Psoas muscle (tissue), 8 donors: ENCODE measurements at places on chromosomes 12 and 14.

DNA sequence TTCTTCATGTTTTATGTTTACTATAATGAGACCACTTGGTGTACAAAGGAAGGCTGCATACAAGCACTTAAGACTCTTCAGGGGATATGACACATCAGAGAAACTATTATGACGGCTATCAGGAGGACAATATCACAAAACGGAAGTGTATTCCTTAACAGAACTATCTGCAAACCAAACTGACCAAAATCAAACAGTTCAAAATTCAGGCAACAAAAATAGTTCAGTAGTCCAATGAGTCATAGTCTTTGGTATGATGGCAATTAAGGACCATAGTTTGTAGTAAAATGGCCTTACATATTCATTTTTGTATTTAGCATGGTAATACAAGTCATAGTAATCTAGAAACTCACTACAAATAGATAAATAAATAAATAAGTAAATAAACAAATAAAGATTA, 1638.7 kb upstream of the SEL1L start:
- no peak overlapping the region for H3K27ac ChIP-seq
- DNase-seq, result no peak
- no peak overlapping the region for H3K4me3 ChIP-seq
- H3K36me3 ChIP-seq, result no peaks in the 10 kb centered on the region
- H3K27me3 ChIP-seq, result no peaks in the 10 kb centered on the region
- no peaks in the 10 kb centered on the region for H3K4me1 ChIP-seq

DNA sequence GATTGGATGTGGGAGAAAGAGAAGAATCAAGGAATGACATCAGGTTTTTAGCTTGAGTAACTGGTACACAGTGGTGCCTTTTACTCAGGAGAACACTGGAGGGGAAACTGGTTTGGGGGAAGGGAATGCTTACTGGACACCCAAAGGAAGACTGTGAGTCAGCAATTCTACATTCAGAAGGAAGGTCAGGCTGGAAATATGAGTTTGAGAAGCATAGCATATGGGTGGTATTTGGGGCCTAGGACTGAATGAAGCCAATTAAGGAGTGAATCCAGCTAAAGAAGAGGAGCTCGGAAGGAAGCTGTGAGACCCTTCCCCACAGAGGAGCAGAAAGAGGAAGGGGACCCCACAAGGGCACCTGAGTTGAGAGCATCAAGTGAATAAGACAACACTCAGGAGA, 35.4 kb downstream of the DMAC2L start:
- no peak for DNase-seq
- peaks cover 8% of the 10 kb centered on the region for H3K4me1 ChIP-seq
- no peaks in the 10 kb centered on the region for H3K36me3 ChIP-seq
- H3K27me3 ChIP-seq, result no peaks in the 10 kb centered on the region
- no peak overlapping the region for H3K4me3 ChIP-seq
- H3K27ac ChIP-seq, result no peak overlapping the region

- DNase-seq, result no peak
- H3K4me1 ChIP-seq, result no peaks in the 10 kb centered on the region
- H3K4me3 ChIP-seq, result no peak overlapping the region
- H3K27ac ChIP-seq, result no peak overlapping the region
These were observed 41.3 kb upstream of the C12orf71 start for GRCh38 chr12:27123642-27124041.

DNA sequence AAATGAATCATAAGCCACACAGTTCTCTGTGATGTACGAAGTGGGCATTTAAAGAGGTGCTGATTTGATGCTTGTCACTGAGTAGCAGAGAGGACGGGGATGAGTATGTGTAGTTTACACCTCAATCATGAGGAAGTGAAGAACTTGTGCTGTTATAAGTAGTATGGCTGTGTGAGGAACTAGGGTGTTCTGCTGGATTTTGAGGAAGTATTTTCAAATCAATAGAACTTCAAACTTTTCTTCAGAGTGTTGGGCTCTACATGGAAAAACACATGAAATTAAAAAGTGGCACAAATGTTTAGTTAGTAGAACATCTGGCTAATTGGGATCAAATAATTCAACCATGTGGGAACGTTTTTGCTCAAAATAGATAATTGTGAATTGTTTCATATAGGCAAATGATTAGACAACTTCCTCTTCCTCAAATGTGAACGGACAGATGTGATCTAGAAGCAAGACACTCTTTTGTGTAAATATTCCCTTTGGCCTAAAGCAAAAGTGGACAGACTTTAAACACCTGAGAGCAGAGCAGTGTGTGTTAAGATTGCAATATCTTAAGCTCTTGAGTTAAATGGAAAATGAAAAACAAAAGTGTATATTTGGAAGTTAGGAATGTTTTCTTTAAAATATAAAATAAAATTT, 168.5 kb downstream of the NAV3 start:
- DNase-seq, result no peak
- no peaks in the 10 kb centered on the region for H3K4me1 ChIP-seq
- H3K27ac ChIP-seq, result no peak overlapping the region

- H3K36me3 ChIP-seq, result peaks cover 7% of the 10 kb centered on the region
- DNase-seq, result peak; percentile 50
- H3K4me3 ChIP-seq, result peak overlapping the region; percentile 84
- H3K4me1 ChIP-seq, result peaks cover 24% of the 10 kb centered on the region
- peak overlapping the region; percentile 92 for H3K27ac ChIP-seq
These were observed 2.2 kb downstream of the NAB2 start for GRCh38 chr12:57090924-57091637.

- H3K4me1 ChIP-seq, result no peaks in the 10 kb centered on the region
- no peak overlapping the region for H3K4me3 ChIP-seq
- H3K27me3 ChIP-seq, result peaks cover 16% of the 10 kb centered on the region
- no peaks in the 10 kb centered on the region for H3K36me3 ChIP-seq
These were observed 86.4 kb downstream of the GALNT8 start for GRCh38 chr12:4806439-4807115.

DNA sequence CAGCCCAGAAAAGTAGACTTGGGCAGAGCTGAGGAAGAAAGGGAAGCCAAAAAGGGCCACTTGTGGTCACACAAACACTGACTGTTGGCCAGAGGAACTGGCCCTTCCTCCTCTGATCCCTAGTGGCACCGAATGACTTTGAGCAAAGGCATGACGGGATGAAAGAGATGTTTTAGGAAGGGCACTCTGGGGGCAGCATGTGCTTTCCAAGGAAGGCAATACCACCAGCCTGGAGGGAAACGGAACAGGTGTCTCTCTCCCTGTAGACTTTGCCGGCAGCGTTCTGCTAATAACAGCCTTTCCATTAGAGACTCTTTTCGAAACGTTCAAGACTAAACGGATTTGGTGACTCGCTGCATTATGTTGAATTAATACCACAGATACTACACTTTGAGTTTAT, 12.3 kb upstream of the FBXO21 start:
- H3K4me1 ChIP-seq, result no peaks in the 10 kb centered on the region
- H3K36me3 ChIP-seq, result no peaks in the 10 kb centered on the region
- no peak overlapping the region for H3K27ac ChIP-seq
- no peak overlapping the region for H3K4me3 ChIP-seq

- H3K27ac ChIP-seq, result peak overlapping the region; percentile 97
- no peaks in the 10 kb centered on the region for H3K36me3 ChIP-seq
- H3K4me3 ChIP-seq, result no peak overlapping the region
- H3K27me3 ChIP-seq, result no peaks in the 10 kb centered on the region
- H3K4me1 ChIP-seq, result peaks cover 66% of the 10 kb centered on the region
- DNase-seq, result no peak
These were observed 147.5 kb downstream of the SLC38A6 start for GRCh38 chr14:61128382-61129167.

GRCh38 chr14:68386950-68387779, 405.7 kb downstream of the ZFP36L1 start:
- no peak for DNase-seq
- H3K4me1 ChIP-seq, result peaks cover 16% of the 10 kb centered on the region
- no peak overlapping the region for H3K27ac ChIP-seq
- no peaks in the 10 kb centered on the region for H3K36me3 ChIP-seq
- no peak overlapping the region for H3K4me3 ChIP-seq
- no peaks in the 10 kb centered on the region for H3K27me3 ChIP-seq

DNA sequence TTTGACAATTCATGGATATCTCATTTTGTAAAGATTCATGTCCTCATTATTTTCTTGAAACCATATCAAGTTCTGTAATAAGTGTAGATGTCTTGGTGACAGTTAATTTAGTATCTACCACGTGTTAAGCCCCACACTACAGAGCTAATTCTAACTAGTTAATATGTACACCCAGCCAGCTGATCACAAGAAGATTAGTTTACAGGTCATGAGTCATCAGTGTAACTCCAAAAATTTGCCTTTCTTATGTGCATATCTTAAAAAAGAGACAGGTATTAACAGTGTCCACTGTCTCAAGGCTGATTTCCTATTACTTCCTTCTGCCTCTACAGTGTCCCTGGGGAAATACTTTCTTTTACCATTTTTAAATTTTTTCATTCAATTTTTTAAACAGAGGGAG, 13.3 kb upstream of the YBX3 start:
- H3K27me3 ChIP-seq, result no peaks in the 10 kb centered on the region
- H3K27ac ChIP-seq, result no peak overlapping the region
- DNase-seq, result no peak
- no peaks in the 10 kb centered on the region for H3K4me1 ChIP-seq
- no peaks in the 10 kb centered on the region for H3K36me3 ChIP-seq
- no peak overlapping the region for H3K4me3 ChIP-seq

- peak overlapping the region; percentile 88 for H3K27ac ChIP-seq
- peaks cover 49% of the 10 kb centered on the region for H3K4me1 ChIP-seq
- H3K27me3 ChIP-seq, result no peaks in the 10 kb centered on the region
- H3K4me3 ChIP-seq, result no peak overlapping the region
- no peaks in the 10 kb centered on the region for H3K36me3 ChIP-seq
These were observed 282.4 kb downstream of the DPF3 start for GRCh38 chr14:72611506-72611905.

DNA sequence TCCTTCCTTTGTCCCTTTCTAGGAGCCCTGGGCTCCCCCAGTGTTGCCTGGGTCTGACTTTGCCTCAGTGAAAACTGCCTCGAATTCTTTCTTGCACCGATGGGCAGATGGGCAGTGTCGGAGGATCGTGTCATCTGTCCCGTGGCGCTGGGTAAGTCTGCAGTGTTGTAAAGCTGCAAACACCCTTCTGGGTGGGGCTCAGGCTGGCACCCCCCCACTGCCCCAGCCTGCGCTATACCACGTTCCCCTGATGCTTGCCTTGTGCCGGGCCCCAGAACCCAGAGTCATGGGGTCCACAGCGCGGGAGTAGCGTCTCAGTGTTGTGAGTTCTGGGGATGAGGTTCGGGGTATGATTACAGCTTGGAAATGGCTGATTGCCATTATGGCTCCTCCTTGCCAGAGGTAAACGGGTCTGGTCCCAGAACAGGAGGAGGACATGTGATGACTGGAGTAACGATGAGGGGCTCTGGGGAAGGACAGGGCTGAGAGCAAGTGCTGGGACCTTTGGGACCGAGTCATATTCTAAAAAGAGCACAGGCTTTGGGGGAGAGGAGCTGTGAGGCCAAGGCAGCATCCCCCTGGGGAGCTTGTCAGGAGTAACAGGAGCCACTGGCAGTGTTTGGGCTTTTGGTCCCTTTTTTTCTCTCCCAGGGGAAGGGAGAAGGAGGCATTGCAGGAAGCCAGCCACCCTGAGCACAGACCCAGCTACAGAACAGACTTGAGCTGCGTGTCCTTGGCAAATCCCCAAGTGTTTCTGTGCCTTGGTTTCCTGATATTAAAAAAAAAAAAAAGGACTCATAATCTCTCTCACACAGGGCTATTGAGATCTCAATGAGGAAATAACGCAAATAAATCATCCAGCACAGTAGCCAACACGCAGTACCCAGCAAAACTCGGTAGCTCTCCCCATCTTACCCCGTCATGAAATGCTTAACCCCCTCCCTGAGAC, 4.3 kb downstream of the RTL1 start:
- H3K27me3 ChIP-seq, result peaks cover 45% of the 10 kb centered on the region
- DNase-seq, result no peak
- H3K36me3 ChIP-seq, result no peaks in the 10 kb centered on the region
- no peak overlapping the region for H3K27ac ChIP-seq
- H3K4me1 ChIP-seq, result peaks cover 5% of the 10 kb centered on the region
- H3K4me3 ChIP-seq, result no peak overlapping the region

DNA sequence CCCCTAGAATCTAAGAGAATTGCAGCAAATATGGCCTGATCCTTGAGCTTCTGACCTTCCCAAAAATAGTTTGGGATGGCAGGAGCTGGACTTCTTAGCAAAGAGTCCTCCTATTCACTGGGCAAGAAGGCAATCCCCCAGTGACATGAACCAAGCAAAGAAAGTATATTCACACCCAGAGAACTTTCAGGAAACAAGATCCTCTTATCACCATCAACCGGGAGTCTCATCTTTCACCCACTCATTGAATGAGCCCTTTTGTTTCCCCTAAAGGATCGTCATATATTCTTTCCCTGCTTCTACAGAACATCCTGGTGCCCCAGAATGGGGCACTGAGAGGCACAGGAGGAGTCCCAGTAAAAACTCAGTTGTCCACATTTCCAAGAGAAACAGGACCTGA, 19.7 kb downstream of the SPTB start:
- H3K4me3 ChIP-seq, result no peak overlapping the region
- H3K27ac ChIP-seq, result peak overlapping the region; percentile 89
- H3K36me3 ChIP-seq, result peaks cover 16% of the 10 kb centered on the region
- no peak for DNase-seq
- H3K4me1 ChIP-seq, result peaks cover 71% of the 10 kb centered on the region

- H3K36me3 ChIP-seq, result peaks cover 27% of the 10 kb centered on the region
- peak overlapping the region; percentile 98 for H3K27ac ChIP-seq
- peaks cover 48% of the 10 kb centered on the region for H3K4me1 ChIP-seq
- peak overlapping the region; percentile 97 for H3K4me3 ChIP-seq
These were observed 1.9 kb downstream of the MLXIP start for GRCh38 chr12:122080149-122081082.

- H3K36me3 ChIP-seq, result no peaks in the 10 kb centered on the region
- H3K27ac ChIP-seq, result no peak overlapping the region
- no peaks in the 10 kb centered on the region for H3K27me3 ChIP-seq
- no peaks in the 10 kb centered on the region for H3K4me1 ChIP-seq
These were observed 22.6 kb upstream of the DUSP16 start for GRCh38 chr12:12585115-12585863.

DNA sequence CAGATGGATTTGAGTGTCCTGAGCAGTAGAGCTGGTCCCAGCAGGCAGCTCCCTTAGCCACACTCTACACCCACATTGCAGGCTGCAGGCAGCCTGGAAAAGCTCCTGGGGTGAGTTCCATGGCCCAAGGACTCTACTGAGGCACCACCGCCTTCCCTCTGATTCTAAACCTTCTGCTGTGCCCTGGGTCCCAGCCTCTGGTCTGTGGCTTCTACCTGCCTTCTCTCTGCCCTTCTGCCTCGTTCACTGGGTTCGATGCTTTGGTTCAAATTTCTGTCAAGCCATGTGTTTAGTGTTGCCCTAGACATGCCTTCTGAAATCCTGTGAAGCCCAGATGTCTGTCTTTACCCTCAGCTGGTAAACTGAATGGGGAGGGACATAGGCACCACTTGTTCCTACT, 1.5 kb upstream of the FGF6 start:
- DNase-seq, result no peak
- peak overlapping the region; percentile 86 for H3K27ac ChIP-seq

GRCh38 chr14:103016071-103016470, 41.3 kb downstream of the CDC42BPB start:
- no peaks in the 10 kb centered on the region for H3K36me3 ChIP-seq
- DNase-seq, result peak; percentile 84
- no peaks in the 10 kb centered on the region for H3K27me3 ChIP-seq
- H3K4me1 ChIP-seq, result peaks cover 17% of the 10 kb centered on the region
- H3K27ac ChIP-seq, result no peak overlapping the region

DNA sequence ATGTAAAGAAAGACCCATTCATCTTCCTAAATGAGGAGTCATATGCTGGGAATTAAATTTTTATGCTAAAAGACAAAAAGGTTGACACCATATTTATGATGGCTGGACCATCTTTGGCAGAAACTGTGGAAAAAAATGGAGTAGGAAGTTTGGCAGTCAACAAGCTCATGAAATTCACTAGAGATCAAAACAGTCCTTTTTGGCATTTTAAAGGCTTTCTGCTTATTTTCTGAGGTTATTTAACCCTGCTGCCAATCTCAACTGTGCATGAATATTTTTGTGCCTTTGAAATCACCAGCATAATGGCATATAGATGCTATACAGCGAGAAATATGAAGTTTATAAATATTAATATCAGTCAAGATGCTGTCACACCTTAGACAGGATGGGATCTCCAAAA, 399.5 kb downstream of the PDZRN4 start:
- no peak overlapping the region for H3K4me3 ChIP-seq
- no peak overlapping the region for H3K27ac ChIP-seq
- no peaks in the 10 kb centered on the region for H3K4me1 ChIP-seq
